ENCODE measurements at places on chromosomes 6 and 20. TPM values are rescaled to one million over a fixed set of nuclear protein-coding genes. Genes with fewer than 3 reads are reported as not detected.
A peak's percentile ranks its signal among the peaks of the same experiment; 100 is the strongest.

GRCh38 chr6:30325150-30325872 lies 1.4 kb upstream of the TRIM39 start:
- DNase-seq = no peak
- H3K4me3 ChIP-seq = peak overlapping the region; percentile 75
- H3K36me3 ChIP-seq = peaks cover 3% of the 10 kb centered on the region
- peak overlapping the region; percentile 97 for H3K27ac ChIP-seq
- peaks cover 14% of the 10 kb centered on the region for H3K4me1 ChIP-seq

RNF182 gene
- total RNA-seq = not detected

TRDN gene
- 0.08 TPM for total RNA-seq

GRCh38 chr6:14550410-14550809 lies 432.8 kb downstream of the CD83 start:
- H3K4me1 ChIP-seq = no peaks in the 10 kb centered on the region
- H3K27ac ChIP-seq = no peak overlapping the region
- no peaks in the 10 kb centered on the region for H3K36me3 ChIP-seq
- H3K4me3 ChIP-seq = no peak overlapping the region
- H3K27me3 ChIP-seq = no peaks in the 10 kb centered on the region
- no peak for DNase-seq

- H3K36me3 ChIP-seq = no peaks in the 10 kb centered on the region
- no peaks in the 10 kb centered on the region for H3K27me3 ChIP-seq
- H3K4me1 ChIP-seq = no peaks in the 10 kb centered on the region
Measured at GRCh38 chr6:137978252-137978896, 111.3 kb downstream of the TNFAIP3 start.

DNA sequence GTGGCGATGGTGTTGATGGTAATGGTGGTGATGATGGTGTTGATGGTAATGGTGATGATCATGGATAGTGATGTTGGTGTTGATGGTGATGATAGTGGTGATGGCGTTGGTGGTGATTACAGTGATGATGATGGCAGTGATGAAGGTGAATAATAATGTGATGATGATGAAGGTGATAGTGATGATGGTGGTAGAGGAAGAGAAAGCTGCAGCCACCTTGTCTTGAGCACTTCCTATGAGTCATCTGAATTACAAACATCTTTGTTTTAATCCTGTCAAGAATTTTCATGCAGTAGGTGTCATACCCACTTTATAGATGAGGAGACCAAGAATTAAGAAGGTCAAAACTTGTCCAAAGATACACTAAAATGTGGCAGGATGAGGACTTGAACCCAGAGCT lies 242.4 kb downstream of the TAF4 start:
- H3K27ac ChIP-seq = no peak overlapping the region
- DNase-seq = no peak
- no peak overlapping the region for H3K4me3 ChIP-seq
- no peaks in the 10 kb centered on the region for H3K36me3 ChIP-seq
- no peaks in the 10 kb centered on the region for H3K4me1 ChIP-seq

- no peaks in the 10 kb centered on the region for H3K27me3 ChIP-seq
- no peaks in the 10 kb centered on the region for H3K4me1 ChIP-seq
- no peak overlapping the region for H3K27ac ChIP-seq
Measured at GRCh38 chr6:146876271-146877151, 277.7 kb downstream of the ADGB start.

DNA sequence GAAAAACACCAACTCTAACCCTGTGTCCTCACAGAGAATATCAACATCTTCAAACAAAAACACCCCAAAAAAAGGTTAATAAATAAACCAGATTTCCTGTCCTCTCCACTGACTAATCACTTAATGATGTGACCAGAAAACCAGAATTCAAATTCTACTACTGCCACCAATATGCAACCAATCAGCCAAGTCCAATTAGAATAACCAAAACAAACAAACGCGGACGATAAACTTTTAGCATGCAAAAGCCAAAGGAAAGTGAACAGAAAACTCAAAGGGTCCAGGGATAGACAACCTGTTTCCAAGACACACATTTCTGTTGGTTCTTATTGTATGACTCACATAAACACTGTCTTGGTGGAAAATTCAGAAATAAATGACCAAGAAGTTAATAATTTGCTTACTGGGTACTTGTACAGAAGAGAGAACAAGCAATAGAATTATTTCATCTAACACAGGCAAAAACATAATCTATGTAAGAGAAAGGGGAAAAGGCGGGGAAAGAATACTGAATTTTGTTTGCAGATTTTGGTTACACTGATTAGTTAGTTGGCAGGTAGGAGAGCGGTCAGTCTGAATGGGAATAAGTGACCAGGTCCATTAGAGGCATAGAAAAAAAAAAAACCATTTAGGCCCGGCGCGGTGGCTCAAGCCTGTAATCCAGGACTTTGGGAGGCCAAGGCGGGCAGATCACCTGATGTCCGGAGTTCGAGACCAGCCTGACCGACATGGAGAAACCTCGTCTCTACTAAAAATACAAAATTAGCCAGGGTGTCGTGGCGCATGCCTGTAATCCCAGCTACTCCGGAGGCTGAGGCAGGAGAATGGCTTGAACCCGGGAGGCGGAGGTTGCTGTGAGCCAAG lies 34.1 kb downstream of the HFE start:
- peak overlapping the region; percentile 42 for H3K4me3 ChIP-seq
- no peaks in the 10 kb centered on the region for H3K36me3 ChIP-seq
- H3K27ac ChIP-seq = peak overlapping the region; percentile 99
- no peaks in the 10 kb centered on the region for H3K4me1 ChIP-seq
- no peak for DNase-seq

DNA sequence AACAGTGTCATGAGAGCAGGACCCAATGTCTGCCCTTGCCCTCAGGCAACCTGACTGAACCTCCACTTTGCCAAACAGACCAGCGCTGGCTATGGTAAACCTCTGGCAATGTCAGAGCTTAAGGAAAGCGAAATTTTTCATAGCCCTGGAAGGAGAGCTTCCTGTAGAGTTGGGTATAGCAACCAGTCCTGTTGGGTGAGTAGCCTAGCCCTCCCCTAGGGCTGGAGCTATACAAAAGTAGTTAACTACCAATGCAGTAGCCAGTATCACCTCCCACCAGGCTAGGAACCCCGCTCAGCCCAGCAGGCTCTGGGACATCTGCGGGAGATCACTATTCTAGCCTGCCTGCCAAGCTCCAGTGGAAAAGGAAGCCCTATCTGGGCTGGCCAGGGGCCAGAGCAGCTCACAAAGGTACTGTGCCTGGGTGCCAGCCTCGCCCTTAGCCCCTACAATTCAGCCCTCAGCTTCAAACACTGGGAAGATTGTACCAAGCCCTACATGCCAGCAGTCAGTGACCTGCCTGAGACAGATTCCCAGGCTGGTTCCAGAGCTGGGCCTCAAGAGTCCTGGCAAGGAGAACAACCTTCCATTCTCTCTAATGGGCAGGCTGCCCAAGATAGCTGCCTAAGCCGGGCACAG lies 7.9 kb downstream of the WFDC3 start:
- H3K27me3 ChIP-seq = no peaks in the 10 kb centered on the region
- DNase-seq = no peak
- no peaks in the 10 kb centered on the region for H3K4me1 ChIP-seq
- H3K36me3 ChIP-seq = no peaks in the 10 kb centered on the region

CCN6 gene
- total RNA-seq = not detected

OTOR gene
- total RNA-seq = not detected

DNA sequence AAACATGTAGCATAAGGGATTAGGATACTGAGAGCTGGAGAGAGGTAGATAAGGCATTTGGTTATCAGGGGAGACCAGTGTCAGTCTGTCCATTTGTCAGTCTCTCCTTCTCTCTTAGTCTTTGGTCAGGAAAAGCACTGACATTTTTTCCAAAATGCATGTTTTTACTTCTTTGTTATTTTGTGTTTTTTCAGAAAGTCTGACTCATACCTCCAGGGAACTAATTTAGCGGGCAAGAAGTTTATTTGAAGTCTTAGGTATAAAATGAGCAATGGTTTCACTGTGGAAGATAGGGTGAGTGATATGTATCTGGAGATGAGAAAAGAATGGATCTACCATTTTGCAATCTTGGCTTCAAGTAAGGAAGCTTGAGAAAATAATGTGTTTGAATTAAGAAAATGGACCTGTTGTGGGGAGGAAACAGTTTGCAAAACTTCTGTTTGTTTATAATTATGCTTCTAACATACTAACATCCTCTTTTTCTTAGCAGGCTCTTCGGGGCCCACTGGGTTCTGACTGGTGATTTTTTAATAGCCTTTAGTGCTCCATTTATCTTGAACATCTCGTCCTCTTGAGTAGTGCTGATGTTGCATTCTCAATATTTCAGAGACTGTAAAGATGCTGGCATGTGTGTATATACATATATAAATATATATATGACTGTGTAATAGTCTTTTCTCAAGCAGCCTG lies 66.9 kb upstream of the FABP7 start:
- no peak overlapping the region for H3K4me3 ChIP-seq
- no peaks in the 10 kb centered on the region for H3K36me3 ChIP-seq
- no peaks in the 10 kb centered on the region for H3K4me1 ChIP-seq

DNAH8 gene
- total RNA-seq = 0.05 TPM

RIMS4 gene
- total RNA-seq = not detected

DNA sequence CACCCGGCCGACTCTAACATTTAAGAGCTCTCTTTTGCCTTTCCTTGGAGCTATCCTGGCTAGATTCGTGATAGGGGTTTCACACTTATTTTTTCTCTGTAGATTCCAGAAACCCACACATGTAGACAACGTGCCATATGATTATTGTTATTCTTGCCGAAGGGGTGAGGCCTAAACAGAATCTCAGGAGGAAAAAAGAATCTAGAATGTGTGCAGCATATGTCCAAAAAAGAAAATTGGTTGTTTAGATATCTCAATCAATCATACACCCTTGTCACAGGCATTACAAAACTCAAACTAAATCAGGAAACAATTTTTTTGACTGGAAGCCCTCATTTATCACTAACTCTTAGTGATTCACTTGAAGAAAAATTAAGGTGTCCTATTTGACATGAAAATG lies 66.9 kb upstream of the TGM3 start:
- H3K27me3 ChIP-seq = no peaks in the 10 kb centered on the region
- no peak overlapping the region for H3K27ac ChIP-seq
- H3K36me3 ChIP-seq = no peaks in the 10 kb centered on the region
- H3K4me1 ChIP-seq = no peaks in the 10 kb centered on the region

GRCh38 chr6:148611213-148611612 lies 135.6 kb upstream of the UST start:
- H3K27ac ChIP-seq = no peak overlapping the region
- no peaks in the 10 kb centered on the region for H3K4me1 ChIP-seq
- no peak overlapping the region for H3K4me3 ChIP-seq
- H3K27me3 ChIP-seq = no peaks in the 10 kb centered on the region
- H3K36me3 ChIP-seq = no peaks in the 10 kb centered on the region

MATN4 gene
- total RNA-seq = not detected

TMEM30A gene
- 71.0 TPM for total RNA-seq

GRCh38 chr6:169341706-169342105 lies 88.1 kb upstream of the THBS2 start:
- H3K36me3 ChIP-seq = no peaks in the 10 kb centered on the region
- H3K4me1 ChIP-seq = no peaks in the 10 kb centered on the region
- H3K27ac ChIP-seq = no peak overlapping the region
- no peak overlapping the region for H3K4me3 ChIP-seq
- no peaks in the 10 kb centered on the region for H3K27me3 ChIP-seq
- no peak for DNase-seq

OXT gene
- 6.5 TPM for total RNA-seq

All from liver (tissue), 10 donors.